ENCODE measurements at places on chromosomes 2 and 18.

GRCh38 chr2:133991606-133992168, 262.2 kb upstream of the MGAT5 start:
- peak; percentile 29 for DNase-seq

DNA sequence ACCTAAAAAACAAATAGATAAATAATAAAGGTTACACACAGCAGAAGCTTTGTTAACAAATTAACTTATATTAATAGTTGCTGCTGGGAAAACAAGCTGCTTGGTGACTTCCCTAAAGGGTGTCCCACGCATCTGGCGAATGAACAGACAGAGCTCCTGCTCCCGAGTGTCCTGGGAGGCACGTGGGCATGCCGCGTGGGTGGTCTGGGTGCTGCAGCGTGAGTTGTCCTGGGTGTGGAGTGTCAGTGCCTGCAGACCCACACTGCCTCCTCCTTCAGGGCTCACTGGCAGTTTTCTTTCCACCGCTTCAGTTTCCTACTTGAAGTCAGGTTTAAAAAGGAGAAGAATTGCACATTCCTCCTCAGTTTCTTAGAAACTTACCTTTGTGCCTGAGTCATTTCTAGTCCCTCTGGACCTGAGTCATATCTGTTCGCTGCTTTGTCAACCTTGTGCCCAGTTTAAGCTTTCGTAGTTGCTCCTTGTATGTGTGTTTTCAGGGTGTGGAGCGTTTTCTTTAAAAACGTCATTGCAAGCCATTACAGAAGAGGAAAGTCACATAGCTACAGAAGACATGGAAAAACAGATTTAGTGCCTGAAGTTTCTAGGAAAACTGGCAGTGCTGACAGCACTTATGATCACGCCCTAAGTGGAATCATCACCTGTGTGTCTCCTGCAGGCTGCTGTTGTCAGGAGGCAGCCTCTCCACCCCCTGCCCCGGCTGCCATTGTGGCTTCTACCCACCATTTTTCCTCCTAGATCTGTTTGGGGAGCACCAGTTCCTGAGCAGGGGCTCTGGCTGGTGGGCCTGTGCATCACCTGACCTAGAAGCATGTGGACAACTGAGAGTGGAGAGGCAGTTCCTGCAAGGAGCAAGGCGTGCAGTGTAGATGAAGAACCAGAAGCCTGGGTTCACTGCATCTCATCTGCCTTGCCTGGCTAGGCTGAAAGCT, 24.5 kb downstream of the IMPA2 start:
- DNase-seq = no peak

- DNase-seq = no peak
Observed at GRCh38 chr2:63665091-63665490, 76.3 kb downstream of the MDH1 start.

GRCh38 chr2:80053522-80054345, 250.8 kb downstream of the LRRTM1 start:
- DNase-seq = no peak

DNA sequence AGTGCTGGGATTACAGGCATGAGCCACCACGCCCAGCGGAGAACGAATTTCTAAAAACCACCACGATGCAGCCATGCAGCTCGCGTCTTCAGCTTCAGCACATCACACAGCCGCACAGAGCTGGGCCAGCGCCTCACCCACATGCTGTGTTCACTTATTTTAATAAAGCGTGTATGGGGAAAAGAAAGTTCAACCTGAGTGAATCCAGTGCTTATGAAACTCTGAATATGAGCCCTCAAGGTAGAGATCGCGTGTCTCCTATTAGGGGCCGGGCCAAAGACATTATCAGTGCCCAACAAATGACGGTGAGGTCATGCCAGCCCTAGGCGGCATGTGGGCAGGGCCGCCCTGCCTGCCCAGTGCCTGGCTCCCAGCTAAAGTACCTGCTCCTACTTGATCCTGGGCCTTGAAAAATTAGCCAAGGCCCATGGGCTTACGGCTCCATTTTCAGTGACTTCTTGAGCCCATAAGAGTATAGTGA, 44.3 kb downstream of the SPRED2 start:
- no peak for DNase-seq

DNA sequence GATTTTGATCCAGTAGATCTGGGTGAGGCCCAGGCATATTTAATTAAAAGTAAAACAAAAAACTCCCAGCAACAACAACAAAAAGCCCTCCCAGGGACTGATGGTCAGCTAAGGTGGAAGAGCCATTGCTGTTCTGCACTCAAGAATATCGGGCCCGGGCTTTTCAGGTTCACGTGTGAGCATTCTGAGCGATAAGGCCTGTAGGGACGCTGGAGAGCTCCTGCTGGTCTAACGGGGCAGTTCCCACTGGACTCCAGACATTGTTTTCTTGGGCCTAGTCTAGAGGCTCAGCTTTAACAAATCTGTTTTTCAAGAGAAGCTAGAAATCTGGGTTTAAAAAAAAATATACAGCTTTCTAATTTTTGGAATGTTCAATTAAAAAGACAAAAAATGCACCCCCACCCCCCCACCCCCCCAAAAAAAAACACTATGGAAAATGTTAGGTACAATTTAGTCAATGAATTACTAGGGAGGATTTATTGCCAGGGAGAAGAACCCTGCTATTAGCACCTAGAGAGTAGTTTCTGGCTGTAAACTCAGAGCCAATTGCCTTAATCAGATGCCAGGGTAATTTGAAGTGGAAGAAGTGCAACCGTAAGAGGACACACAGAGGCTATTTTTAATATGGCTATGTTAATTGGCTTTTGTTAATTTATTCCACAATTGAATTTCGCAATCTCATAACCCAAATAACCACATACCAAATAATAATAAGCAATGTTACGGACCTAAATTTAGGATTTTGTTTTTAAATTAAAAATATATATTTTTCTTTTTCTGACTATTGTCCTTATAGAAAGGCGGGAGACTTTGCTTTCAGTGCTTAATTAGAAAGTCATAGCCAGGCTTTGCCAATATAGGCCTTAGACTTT, 78.9 kb downstream of the MAP4K4 start:
- DNase-seq = peak; percentile 59

- DNase-seq = no peak
Observed at GRCh38 chr2:177893880-177894279, 178.7 kb downstream of the PDE11A start.
